ENCODE measurements at places on chromosomes 2 and 18. TPM values are rescaled to one million over a fixed set of nuclear protein-coding genes. Genes with fewer than 3 reads are reported as not detected.

The CRACDL gene
- 0.76 TPM for polyA plus RNA-seq

The ITGB6 gene
- polyA plus RNA-seq: 0.02 TPM

DNA sequence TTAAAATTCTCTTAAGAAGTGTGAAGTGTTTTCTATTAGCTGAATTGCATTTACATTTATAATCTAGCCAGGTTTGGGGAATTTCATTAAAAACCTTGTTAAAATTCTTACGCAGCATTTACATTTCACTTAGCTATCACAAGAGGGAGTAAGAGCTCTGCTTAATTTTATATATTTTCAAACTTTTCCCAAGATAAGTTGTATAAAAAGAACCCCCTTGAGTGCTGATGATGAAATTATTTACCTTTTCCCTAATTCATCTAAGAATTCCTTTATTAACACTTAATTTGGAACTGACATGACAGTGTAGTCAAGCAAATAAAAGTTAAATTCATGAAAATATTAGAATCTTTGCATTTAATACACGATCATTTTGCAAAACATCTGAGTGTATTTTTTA, 54.2 kb upstream of the ZSWIM2 start:
- no peak for DNase-seq

DNA sequence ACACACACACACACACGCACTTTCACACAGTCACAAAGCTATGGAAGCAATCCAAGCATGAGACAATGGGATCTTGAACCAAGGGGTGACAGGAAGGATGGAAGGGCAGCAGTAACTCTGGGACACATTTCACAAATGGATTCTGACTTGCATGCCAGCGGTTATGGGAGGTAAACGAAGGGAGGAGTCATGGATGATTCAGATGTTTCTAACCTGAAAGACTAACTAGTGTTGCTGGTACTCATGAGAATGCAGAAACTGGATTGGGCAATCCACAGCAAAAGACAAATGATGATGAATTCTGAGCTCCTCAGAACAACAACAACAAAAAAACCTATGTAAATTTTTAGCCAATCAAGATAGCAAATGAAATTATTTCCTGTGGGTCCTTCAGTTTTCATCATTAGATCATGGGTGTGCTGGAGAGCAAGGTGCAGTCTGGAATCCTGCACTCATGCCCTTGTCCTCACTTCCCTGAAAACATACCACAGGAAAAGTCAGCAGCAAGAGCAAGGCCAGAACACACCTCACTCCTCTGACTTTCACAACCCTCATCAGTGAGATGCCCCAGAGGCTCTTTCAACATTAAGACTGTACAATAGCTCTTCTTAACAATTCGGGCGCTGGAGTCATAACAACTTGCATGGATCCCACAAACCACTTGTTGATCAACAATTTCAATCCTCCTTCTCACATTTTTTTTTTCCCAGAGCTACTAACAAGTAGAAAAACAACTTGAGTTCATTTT, 32.6 kb downstream of the ABCA12 start:
- DNase-seq: no peak

GRCh38 chr2:33337385-33337960, 139.0 kb upstream of the RASGRP3 start:
- DNase-seq: no peak

DNA sequence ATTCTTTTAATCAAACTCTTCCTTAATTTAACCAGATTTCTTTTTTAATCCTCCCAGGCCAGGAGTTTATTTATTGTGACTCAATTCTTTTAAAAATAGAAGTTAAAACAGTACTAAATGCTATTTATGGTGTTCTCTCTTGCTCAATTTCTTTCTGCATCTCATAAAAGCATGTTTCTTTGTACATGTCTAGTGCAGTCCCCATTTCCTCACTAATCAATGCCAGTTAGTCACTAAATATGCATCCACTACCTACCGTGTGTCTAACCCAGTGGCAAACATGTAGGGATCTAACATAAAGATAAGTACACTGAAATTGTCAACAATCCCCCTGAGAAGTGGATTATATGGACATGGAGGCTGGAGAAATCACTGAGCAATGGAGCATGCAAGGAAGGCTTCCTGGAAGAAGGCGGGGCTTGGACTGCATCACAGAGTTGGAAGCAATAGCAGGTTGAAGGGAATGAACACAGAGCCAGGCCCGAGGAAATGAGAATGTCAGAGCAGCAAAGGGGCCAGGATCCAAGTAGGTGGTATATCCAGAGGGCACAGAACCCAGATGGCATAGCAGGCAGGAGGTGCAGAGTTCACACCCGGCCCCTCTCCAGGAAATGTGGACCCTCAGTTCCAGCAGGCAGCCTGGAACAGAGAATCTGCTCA, 105.3 kb upstream of the FOSL2 start:
- no peak for DNase-seq

GRCh38 chr2:46232860-46233259, 64.3 kb upstream of the EPAS1 start:
- DNase-seq: peak; percentile 68

- no peak for DNase-seq
Measured at GRCh38 chr2:23497536-23497935, 112.6 kb downstream of the KLHL29 start.

DNA sequence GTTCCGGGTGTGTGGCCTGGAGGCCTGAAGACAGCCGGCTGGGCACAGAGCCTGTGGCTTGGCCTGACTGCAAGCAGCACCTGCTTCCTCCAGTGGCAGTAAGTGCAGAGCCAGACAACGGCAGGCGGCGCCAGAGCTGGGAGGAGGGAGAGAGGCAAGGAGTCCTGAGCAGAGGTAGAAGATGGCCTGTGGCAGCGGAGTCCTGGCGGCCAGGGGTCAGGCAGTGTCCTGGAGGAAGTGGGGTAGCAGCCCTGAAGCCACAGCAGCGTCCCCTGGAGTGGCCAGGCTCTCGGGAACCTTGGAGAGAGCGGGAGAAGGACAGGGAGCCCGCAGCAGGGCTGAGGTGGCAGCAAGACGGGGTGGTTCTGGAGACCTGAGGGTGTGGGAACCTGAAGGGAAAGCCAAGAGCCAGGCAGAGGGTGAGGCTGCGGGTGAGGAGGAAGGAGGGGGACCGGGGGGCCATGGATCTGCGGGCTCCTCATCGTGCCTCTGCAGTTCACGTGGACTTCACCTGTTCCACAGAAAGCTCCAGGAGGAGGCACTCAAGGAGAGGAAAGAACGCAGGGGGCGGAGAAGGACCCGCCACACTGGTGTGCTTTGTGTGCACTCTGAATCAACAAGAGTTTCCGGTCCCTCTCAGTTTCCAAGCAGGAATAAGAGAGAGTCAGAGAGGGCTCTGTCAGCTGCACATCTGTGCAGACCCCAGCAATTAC, 85.9 kb downstream of the USP40 start:
- DNase-seq: peak; percentile 75

- no peak for DNase-seq
Measured at GRCh38 chr2:68483011-68483410, 15.6 kb downstream of the APLF start.

- DNase-seq: peak; percentile 67
Measured at GRCh38 chr18:46459789-46460455, 197.1 kb downstream of the LOXHD1 start.

DNA sequence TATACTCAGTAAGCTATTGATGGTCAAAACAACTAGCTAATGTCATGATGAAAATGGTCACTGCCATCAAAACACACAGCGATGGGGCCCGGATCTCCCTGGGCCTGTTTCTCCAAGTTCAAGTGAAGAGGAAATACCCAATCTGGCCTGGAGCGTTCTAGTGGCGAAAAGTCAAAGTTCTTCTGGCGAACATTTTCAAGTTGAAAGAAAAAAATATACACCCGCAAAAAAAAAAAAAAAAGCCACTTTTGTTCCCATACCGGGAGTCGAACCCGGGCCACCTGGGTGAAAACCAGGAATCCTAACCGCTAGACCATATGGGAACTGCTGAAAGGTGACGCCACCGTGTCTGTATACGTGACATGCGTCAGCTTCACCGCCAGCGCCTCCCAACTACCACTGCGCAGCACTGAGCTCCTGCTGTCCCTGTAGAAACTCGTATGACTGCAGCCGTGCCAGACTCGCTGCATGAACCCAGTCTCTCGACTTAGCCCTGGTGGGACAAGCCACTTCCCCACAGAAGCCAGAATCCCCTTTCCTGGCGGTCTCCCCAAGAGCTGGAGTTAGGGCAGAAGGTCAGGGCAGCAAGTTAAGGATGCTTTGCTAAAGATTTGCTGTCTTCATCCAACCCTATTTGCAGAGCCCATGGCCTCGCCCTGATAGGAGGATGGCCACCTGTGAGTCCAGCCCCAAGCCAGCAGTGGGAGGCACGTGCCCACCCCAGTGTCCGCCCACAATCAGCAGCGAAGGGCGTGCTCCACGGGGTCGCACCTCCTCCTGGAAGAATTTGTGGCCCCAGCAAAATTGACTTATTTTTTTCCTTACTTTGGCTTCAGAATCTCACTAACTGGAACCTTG, 5.6 kb upstream of the IMP4 start:
- peak; percentile 85 for DNase-seq

DNA sequence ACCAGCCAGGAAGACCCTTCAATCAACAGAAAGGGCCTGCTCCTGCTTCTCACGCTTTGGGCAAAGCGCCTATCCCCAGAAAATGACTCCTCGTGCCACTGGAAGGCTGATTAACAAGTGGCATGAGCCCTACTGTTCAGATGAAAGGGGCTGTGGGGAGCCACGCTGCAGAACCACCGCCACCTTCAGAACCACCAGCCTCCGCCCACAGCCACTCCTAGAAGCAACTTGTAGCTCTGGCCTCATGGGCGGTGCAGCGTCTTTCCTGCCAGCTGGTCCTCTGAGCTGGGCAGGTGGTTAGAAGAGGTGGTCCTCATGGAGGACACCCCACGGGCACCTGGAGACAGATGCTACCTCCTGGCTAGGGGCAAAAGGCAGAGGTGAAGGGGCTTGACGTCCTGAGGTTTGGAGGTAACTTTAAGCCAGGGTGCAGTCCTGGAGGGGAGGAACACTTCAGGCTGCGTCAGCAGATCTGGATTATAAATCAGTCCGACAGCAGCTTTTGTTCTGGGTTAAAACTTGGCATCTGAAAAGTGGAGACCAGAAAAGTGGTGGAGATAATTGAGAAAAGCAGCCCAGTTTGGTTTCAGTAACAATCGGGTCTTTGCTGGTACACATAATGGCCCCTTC, 861 bp upstream of the SEMA4C start:
- peak; percentile 88 for DNase-seq

GRCh38 chr2:107263628-107264027, 377.7 kb upstream of the ST6GAL2 start:
- DNase-seq: no peak

DNA sequence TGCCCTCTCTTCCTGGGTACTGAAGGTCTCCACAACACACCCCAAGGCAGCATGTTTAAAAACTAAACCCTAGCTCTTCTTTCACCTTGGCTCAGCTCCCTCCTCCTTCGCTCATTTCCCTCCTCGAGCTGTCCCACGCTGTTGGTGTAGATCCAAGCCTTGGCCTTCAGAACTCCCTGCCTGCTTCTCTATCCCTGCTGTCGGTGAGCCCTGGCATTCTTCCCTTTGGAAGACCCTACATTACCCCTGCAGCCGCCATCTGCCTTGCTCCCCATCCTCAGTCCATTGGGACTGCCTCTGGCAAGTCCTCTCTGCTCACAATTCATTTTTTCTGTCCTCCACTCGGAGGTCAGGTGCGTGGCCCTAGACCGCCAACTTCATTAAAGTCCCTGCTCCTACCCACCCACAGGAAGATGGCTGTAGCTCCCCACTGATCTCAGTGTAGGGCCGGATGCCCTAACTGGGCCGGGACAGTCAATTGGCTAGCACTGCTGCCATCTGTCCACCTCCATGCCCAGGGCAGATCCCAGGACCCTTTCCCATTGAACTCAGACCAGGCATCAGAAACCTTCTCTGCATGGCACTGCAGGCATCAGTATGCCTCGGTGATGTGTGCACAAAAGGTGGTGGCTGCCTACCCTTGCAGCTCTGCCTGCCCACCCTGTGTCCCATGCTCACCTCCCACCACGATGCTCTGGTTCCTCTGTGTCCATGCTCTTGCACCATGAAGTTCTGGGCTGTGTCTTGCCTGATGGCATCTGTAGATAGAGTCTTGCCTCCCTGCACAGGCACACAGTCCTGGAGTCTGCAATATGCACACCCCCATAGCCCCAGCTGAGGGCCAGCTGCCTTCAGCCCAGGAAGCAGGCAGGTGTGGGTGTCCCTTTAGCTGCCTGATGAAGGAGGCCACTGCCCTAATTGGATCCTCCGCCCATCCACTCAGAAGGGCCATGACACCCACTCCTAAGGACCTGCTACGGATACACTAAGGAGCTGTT, 5.7 kb downstream of the AMER3 start:
- DNase-seq: peak; percentile 60

GRCh38 chr2:222950638-222951285, 89.9 kb downstream of the ACSL3 start:
- no peak for DNase-seq

DNA sequence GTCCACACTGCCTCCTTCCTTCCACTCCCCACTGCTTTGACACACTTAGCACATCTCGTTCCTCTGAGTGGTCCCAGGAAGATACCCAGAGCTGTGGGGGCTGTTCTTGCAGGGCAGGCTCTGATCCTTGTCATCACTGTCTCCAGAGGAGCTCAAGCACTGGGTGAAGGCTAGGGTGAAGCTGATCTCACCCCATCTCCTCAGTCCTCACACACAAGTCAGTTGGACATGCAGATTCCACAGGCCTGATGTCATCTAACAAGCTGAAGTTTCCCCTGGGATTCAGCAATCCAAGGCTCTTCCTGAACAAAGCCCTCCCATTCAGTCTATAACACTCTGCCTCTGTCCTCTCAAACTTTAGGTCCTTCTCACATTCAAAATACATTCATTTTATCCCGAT, 90.6 kb upstream of the RAB6C start:
- DNase-seq: peak; percentile 35

DNA sequence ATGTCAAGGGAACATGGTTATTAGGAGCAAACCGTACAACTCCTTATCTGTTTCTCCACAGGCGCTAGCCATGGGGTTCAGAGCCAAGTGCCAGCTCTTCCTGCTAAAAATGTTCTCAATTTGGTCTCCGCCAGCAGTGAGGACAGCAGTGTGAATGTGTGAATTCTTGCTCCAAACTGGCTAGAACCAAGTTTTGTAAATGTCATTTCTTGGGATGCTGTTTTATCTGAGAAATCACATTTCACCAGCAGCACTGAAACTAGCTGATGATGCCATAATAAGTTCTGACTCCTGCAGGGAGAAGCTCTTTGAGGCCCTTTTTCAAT, 140.6 kb upstream of the LGALSL start:
- DNase-seq: no peak

GRCh38 chr2:130806370-130806769, 30.3 kb upstream of the ARHGEF4 start:
- DNase-seq: peak; percentile 32

- no peak for DNase-seq
Measured at GRCh38 chr18:23845988-23846630, 156.9 kb downstream of the LAMA3 start.

DNA sequence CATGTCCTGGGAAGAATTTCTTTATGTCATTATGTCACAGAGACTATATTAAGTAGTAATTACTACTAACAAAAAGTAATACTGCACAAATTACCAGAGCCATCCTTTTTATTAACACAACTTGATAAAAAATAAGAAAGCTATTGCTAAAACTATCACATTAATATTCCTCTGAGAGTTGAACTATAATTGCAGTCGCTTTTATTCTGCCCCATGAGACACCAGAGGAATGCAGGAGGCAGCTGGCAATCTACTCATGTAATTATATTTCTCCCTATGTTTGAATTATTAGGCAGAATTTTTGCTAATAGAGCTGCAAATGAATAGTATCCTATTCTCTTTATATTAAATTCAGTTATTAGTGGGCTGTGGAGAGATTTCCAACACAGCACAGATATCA, 220.7 kb downstream of the LRRTM4 start:
- no peak for DNase-seq
